ENCODE measurements at places on chromosomes 2 and 18.

DNA sequence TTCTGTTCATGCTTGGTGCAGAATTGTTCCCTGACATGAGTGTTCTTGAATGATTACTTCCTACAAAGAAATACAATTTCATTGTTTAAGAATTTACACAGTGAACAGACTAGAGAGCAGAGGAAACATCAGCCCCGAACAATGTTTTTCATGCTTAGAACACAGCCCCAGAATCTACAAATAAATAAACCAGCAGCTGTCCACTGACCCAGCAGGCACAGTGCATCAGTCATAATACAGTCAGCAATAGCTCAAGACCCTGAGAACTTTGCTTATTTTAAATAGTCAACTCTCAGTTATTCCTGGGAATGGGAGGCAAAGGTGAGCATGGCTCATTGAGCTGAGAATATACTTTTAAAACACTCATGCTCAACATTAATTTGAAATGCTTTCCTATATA, 38.4 kb downstream of the XIRP2 start:
- no peak for DNase-seq

- no peak for DNase-seq
These were observed 148.7 kb downstream of the CTIF start for GRCh38 chr18:48687346-48688042.

DNA sequence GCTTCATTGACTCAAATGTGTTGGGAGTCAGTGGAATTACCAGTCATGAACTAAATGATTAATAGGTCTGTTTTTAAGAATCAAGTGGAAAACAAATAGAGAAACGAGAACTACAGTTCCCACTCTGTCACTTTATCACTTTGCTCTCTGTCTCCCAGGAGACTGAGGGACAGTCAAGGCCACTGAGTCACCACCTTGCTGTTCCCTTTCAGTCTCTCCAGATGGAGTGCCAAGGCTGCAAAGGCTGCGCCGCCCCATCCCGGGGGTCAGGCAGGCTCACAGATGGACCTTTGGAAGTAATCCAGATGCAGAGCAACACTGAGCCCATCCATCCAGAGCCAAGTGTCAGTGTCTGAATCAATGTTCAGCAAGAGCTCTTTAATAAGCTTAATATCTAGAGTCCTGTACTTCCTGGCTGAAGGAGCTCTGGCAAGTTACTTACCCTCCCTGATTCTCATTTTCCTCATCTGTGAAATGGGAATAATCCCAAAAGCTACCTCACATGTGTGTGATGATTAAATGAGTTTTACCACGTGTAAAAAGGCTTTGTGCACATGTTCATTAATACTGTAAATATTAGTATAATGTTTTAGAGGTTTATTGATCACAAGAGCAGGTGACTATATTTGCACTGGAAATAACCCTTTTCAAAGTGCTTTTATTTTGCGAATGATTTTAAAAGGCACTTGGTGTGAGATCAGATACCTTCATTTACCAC, 43.0 kb upstream of the EFEMP1 start:
- DNase-seq: no peak

DNA sequence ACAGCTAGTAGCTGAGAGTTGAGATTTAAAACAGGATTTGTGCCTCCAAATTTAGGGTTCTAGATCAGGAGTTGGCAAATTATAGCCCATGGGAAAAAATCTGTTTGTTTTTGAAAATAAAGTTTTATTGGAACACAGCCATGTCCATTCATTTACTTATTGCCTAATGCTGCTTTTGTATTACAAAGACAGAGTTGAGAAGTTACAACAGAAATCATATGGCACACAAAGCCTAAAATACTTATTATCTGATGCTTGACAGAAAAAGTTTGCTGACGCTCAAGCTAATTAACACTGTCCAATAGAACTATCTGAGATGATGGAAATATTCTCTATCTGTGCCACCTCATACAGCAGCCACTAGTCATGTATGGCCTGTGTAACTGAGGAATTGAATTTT, 229.1 kb upstream of the RASGRP3 start:
- DNase-seq: no peak

DNA sequence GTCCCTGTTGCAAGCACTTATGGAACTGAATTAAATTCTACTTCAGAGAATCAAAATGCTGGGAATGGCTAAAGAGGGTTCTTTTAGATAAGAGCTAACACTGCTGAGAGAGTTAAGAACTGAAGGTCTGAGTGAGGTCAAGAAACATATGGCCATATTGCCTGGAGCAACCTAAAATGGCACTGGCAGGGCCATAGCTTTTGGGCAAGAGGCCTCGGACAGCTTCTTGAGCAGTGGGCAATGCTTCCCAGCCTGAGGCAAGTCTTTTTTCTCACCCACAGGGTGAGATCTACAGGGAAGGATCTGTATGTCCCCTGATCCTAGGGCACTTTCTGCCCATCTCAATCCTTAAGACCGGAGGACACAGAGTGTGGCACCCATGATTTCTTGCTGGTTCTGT, 244.6 kb upstream of the NT5C1B start:
- no peak for DNase-seq

- DNase-seq: no peak
These were observed 51.1 kb downstream of the LPIN2 start for GRCh38 chr18:2961821-2962220.

- DNase-seq: no peak
These were observed 86.2 kb downstream of the SCN1A start for GRCh38 chr2:166041613-166042012.

DNA sequence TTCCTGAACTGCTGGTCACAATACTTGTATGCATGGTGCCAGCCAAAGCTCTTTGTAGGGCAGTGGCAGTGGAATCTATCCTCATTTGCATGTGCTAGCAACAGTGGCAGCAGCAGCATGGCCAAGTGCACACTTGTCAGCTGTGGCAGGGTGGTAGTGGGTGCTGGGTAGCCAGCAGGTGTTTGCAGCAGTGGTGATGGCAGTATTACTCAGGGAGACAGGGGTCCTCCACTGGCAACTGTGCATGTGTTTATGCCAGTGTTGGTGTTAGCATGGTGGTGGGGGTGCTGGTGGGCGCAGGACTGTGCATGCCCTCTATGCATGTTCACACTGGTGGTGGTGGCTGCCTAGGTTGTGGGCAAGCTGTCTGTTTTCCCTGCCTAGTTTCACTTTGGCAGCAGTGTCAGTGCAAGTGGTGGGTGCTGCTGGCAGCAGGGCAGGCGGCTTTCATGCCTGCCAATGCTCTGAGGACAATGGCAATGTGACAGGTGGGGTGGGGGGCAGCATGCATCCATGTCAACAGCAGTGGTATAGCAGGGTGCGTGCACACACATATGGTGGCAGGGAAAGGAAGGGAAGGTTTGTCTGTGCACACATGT, 41.2 kb downstream of the GALNT13 start:
- DNase-seq: no peak

- DNase-seq: no peak
These were observed 183.1 kb downstream of the STK39 start for GRCh38 chr2:168064011-168064998.

DNA sequence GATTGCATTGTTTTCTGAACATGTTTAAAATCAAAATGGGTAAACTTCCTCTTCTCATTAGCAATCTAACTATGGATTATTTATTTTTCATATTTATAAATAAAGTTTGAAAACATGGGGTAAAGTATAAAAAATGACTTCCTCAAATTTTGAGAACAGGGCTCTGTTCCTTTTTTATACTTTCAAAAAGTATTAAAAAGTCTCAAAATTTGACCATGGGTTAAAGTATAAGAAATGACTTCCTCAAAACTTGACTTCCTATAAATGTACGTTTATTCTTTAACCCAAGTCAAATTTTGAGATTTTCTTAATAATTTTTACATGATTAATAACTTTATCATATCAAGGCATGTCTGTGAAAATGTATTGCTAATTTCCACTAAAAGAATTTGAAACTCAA, 512.4 kb downstream of the GALR1 start:
- no peak for DNase-seq

DNA sequence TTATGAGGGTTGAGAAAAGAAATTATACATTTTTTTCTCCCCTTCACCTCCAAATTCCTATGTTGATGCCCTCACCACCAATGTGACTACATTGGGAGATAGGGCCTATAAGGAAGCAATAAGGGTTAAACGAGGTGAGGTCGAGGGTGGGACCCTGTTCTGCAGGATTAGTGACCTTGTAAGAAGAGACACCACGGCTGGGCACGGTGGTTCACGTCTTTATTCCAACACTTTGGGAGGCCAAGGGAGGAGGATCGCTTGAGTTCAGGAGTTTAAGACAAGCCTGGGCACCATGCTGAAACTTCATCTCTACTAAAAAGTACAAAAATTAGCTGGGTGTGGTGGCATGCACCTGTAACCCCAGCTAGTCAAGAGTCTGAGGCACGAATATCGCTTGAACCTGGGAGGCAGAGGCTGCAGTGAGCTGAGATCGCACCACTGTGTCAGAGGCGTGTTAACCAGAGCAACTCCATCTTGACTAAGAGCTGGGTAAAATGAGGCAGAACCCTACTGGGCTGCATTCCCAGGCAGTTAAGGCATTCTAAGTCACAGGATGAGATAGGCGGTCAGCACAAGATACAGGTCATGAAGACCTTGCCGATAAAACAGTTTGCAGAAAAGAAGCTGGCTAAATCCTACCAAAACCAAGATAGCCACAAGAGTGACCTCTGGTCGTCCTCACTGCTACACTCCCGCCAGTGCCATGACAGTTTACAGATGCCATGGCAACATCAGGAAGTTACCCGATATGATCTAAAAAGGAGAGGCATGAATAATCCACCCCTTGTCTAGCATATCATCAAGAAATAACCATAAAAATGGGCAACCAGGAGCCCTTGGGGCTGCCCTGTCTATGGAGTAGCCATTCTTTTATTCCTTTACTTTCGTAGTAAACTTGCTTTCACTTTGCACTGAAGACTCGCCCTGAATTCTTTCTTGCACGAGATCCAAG, 77.0 kb downstream of the NCAPH start:
- DNase-seq: no peak

GRCh38 chr2:164898475-164898874, 56.9 kb downstream of the SLC38A11 start:
- DNase-seq: no peak

- no peak for DNase-seq
These were observed 57.6 kb downstream of the KCNG2 start for GRCh38 chr18:79855147-79855933.

GRCh38 chr2:42101206-42102023, 53.6 kb downstream of the PKDCC start:
- DNase-seq: peak; percentile 46

GRCh38 chr2:68362749-68363148, 2.3 kb upstream of the PLEK start:
- no peak for DNase-seq

DNA sequence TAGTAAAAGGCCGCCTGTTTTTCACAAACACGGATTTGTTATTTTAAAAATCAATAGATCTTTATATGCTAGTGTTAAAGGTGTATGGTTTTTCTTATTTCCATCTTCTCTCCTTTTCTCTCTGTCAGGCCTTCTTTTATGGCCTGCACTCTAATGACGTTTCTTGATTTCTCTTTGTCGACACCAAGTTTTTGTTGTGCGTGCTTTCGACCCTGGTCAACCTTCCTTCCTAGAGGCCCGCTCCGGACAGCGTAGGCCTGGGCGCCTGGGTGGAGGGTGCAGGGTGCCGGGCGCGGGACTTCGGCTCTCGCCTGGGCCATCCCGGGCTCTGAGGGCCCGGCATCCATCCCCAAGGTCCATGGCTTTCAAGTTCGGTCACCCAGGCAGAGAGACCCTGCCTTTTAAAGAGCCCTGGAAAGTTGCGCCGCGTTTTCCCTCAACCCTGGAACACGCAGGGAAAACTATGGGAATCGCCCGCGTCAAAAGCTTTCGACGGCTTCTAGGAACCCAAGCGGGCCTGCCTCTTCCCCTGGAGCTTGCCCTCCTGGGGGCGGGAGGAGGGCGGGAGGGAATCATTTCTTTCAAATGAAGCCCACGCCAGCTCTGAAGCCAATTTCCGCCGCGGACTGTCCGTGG, 4.1 kb upstream of the SATB2 start:
- no peak for DNase-seq

DNA sequence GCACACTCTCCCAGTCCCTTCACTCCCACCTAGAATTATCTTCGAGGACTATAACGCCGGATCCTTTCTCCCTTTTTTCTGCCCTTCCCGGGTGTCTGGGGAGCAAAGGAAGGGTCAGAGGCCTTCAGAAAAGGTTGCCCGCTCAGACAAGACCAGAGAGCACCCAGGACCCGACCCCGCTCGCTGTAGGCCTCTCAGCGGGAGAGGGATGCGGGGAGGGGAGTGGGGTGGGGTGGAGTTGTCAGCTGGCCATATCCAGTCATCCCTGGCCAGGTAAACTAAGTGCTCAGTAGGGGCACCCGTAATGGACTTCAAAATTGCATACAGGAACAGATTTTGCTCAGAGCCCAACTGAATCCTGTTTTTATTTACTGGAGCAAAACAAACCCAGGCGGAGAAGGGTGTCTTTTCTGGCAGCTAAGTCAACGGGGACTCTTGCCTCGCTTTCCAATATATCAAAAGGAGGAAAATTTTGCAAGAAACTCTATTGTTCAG, 65.0 kb downstream of the NOL4 start:
- DNase-seq: peak; percentile 40

GRCh38 chr2:145593991-145594614, 1074.2 kb upstream of the ZEB2 start:
- DNase-seq: no peak

DNA sequence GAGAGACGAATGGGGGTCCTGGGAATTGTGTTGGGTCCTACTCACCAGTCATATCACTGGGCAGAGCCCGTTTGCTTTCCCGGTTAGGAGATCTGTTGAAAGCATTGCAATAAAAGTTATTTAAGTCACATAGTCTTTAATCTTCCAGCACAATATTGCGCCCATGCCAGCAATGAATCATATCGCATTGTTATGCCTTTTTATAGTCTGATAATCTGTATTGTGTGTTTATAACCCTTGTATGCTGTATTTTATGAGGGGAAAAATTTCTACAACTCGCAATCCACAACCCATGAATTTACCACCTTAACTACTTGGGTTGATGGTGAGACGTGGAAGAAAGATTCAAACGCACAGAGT, 211.9 kb upstream of the SMIM21 start:
- no peak for DNase-seq

GRCh38 chr2:46554397-46554796, 75.0 kb downstream of the TMEM247 start:
- no peak for DNase-seq

- no peak for DNase-seq
These were observed 20.1 kb upstream of the SULT1C3 start for GRCh38 chr2:108219688-108220087.

GRCh38 chr2:151287513-151288250, 1.8 kb downstream of the NMI start:
- no peak for DNase-seq

GRCh38 chr2:62175728-62176127, 20.2 kb upstream of the B3GNT2 start:
- DNase-seq: peak; percentile 90

- peak; percentile 82 for DNase-seq
These were observed 208.4 kb downstream of the RAD51AP2 start for GRCh38 chr2:17309741-17310339.
